ENCODE measurements at places on chromosomes 11 and 22.

- DNase-seq = no peak
These were observed 41.8 kb upstream of the KCNQ1OT1 start for GRCh38 chr11:2741377-2742131.

- no peak for DNase-seq
These were observed 15.6 kb upstream of the INCENP start for GRCh38 chr11:62108017-62108750.

GRCh38 chr11:2399488-2400068 lies 972 bp upstream of the TSSC4 start:
- no peak for DNase-seq

DNA sequence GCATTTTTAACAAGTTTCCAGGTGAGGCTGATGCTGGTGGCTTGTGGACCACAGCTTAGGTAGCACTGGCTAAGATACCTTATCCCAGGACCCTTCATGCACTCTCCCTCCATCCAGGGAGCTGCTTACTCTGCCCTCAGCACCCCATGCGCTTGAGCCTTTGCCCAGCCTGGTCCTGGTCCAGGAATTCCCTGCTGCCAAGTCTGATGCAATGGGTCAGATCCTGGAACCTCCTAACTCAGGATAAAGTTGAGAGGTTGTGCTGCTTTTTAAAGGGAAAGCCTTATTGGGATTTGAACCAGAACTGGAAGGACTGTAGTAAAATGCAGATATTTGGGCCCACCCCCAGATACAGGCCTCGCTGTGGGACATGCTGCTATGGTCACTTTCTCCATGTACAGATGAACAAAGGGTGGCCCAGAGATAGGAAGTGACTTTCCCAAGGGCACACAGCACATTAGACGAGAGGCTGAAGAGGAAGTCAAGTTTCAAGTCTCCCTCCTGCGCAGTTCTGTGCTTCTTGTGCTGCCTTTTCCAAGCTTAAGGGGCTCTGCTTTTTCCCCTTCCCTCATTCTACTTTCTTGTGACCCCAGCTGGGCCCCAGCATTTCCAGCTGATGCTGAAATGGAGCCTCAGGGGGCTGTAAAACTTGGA lies 824 bp upstream of the LGALS12 start:
- DNase-seq = no peak

DNA sequence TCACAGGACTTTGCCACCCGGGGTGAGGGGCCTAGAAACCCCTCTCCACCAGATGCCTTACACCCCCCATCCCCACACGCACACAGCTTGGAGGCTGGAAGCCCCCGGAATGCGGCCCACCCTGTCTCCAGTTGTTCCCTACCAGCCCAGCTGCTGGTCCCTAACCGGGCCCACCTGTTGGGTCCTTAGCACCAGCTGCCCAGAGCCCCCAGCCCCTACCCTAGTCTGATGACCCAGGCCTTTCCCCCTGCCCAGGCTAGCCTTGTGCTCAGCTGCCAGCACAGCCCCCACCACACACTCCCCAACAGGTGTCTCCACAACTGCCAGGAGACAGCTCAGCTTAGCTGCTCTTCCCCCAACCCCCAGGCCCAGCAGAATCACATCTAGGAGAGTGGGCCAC lies 67.1 kb downstream of the CDKN1C start:
- no peak for DNase-seq

- no peak for DNase-seq
These were observed 34.9 kb downstream of the BID start for GRCh38 chr22:17739196-17739975.

DNA sequence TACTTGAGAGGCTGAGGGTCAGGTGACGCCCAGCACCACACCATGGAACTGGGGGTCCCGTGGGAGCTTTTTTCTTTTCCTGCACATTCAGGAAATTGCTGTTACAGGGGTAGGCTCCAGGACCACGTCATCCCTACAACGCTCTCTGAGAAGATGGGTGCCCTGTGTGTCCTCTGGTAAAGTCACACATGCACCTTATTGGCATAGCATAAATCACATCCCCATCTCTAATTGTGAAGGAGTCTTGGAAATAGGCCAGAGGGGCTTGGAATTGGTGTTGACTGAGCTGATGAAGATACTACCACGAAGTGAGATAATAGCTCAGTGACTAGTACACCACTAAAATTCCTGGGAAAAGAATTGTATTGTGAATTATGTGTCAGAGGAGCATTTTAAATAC lies 57.6 kb downstream of the TNRC6B start:
- DNase-seq = no peak

GRCh38 chr22:34588871-34589545 lies 476.9 kb upstream of the ISX start:
- no peak for DNase-seq

DNA sequence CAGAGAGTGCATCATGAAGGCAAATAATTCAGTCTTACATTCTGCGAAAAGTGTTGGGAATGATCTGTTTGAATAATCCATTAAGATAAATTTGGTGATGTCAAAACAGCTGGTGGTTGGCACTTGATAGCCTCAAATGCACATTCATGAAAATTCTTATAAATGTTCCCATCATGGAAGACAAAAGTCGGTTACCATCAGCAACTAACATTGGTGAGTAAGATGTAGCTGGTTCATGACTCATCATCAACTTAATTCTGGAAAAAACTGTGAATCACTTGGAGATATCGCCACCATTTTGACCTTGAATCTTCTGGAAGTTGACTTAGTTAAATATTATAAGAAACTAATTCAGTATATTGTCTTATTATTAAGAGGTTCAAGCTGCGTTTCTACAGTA lies 11.2 kb downstream of the CRYBB1 start:
- DNase-seq = no peak

DNA sequence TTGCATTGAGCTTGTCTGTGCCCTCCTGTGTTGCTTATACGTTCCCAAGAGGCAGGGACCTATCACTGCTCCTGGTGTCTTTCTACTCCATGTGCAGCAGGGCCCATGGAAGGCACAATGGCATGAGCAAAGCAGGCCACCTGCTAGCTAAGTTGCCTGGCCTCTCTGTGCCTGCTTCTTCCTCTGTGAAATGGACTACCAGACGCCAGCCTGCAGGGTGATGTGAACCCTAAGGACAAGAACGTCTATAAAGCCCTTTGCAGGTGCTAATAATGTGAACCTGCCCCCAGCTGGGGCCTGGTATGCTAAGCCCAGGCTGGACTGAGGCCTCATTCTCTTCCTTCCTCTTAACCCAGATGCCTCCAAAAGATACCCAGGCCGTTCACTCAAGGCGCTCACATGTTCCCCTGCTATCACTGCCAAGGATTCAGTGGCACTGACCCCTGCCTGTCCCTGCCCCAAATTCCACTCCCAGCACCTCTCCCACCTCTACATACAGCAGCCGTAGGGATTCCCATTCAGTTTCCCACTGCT lies 4.0 kb downstream of the GUCD1 start:
- DNase-seq = no peak

DNA sequence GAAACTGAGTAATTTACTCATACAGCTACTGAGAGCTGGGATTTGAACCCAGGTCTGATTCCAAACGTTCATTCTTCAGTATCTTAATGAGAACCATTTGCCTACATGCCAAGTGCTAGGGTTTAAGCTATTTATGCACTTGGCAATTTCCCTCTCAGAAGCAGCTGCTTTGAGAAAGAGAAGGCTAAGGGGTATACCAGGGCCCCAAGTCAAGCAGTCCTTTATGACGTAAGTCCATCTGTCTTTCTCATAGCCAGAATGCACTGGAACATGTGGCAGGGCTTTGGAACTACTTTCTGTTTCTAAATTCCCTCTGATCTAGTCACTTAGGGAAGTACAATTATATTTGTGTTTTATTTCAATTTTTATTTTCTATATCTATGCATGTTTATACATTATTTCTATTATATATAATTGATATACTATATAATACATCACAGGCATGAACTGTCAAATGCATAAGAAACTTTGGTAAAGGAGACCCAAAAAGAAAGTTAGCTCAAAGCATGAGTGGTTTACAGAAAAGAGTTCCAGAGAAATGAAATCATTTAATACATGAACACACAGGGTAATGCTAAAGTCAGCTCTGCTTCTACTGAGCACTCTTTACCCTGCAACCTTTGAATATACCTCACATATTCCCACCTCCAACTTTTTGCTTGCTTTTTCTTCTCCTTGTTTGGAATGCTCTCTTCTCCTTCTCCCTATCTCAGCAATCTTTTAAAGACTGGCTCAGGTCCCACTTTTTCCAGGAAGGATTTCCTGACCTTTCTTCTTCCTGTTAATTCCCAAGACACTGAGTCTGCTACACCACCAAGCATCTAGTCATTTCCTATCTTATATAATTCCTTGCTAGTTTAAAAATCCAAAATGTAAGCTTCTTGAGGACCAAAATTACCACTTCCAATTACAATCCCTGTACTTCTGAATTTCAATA lies 80.5 kb upstream of the GDPD4 start:
- DNase-seq = no peak

DNA sequence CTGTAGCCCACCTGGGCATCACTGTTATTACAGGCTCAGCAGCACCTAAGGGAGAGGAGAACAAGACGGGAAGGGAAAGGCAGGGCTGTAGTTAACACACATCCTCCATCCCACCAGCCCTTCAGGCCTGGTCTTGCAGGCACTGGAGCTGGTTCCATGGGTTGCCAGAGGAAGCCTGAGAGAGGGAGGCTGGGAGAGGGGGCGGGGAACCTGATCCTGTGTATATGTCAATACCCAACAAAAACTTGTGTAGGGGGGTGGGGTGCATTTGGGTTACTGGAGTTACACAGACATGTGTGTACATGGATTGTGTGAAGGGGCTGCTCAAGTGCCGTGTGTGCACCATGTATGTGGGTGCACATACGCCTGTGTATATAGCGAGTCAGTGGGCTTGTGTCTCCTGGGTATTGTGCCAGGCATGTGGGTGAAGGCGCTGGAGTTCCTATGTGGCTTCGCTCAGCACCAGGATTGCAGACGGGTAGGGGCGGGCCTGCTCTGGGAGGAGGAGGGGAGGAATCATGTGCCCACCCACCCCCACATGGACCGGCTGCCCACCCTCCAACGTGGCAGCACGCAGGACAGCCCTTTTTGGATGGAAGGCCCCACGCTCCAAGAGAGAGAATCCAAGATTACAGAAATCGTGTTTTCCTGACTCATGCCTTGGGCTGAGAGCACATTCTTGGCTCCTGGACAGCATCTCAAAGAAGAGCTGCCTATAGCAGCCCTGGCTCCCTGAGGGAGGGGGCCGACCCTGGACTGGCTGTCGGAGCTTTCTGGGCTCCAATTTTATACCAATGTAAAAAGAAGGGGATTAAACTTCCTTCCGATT lies 4.2 kb upstream of the SERPINH1 start:
- DNase-seq = no peak

- no peak for DNase-seq
These were observed 85.1 kb downstream of the RRAS2 start for GRCh38 chr11:14273895-14274294.

GRCh38 chr11:74749127-74749964 lies 697 bp downstream of the RNF169 start:
- DNase-seq = peak; percentile 77

DNA sequence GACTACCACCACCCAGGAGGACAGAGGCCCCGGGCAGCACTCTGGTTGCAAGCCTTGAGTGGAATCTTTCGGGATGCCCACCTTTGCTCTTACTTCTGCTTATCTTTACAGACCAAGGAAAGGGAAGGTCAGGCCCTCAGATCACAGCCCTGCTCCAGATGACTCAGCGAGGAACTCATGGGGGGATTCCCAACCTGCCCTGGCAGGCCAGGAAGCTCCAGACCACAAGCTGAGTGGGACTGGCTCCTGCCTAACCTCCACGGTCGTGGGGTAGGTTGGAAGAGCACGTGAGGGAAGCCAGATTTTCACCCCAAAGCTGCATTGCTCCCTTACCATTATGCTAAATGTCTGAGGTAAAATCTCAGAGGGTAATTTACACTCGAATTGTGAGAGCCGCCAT lies 11.8 kb downstream of the TBC1D10A start:
- DNase-seq = peak; percentile 61

GRCh38 chr11:80365076-80365725 lies 924.4 kb upstream of the TENM4 start:
- no peak for DNase-seq

- no peak for DNase-seq
These were observed 47.7 kb upstream of the ARHGAP20 start for GRCh38 chr11:110759972-110760381.
